Mucosa of descending colon (tissue), 3 donors: ENCODE measurements at places on chromosomes 16 and 17. TPM values are rescaled to one million over a fixed set of nuclear protein-coding genes. Genes with fewer than 3 reads are reported as not detected.

The GP2 gene
- 2.5 TPM for total RNA-seq

The KCNJ2 gene
- total RNA-seq: 17.3 TPM

The HYDIN gene
- 2.3 TPM for total RNA-seq

The NPIPA3 gene
- total RNA-seq: not detected

The MMP25 gene
- 2.1 TPM for total RNA-seq

The GNAO1 gene
- total RNA-seq: 8.3 TPM

The PLD6 gene
- total RNA-seq: 1.3 TPM

The SARM1 gene
- total RNA-seq: 15.0 TPM

The HES7 gene
- total RNA-seq: not detected

The KRT17 gene
- total RNA-seq: not detected

The SLC13A5 gene
- total RNA-seq: not detected

The FOXL1 gene
- total RNA-seq: 2.4 TPM

The HIRIP3 gene
- total RNA-seq: 11.3 TPM

The EPOP gene
- not detected for total RNA-seq

The SLC5A10 gene
- 0.12 TPM for total RNA-seq

The CRISPLD2 gene
- 38.7 TPM for total RNA-seq

The CDK5RAP3 gene
- total RNA-seq: 163 TPM

The SCARF1 gene
- 14.8 TPM for total RNA-seq

The WNT3 gene
- 1.1 TPM for total RNA-seq

The CDRT15L2 gene
- total RNA-seq: not detected

The HIGD1B gene
- not detected for total RNA-seq

The YPEL3 gene
- 30.5 TPM for total RNA-seq

The ABR gene
- 470 TPM for total RNA-seq

The SOX8 gene
- total RNA-seq: 0.75 TPM

The LASP1 gene
- total RNA-seq: 163 TPM

The SEPTIN12 gene
- not detected for total RNA-seq

The KRTAP2-3 gene
- not detected for total RNA-seq

The DNAI2 gene
- total RNA-seq: not detected

The PRR11 gene
- total RNA-seq: 17.3 TPM

The ESRP2 gene
- total RNA-seq: 46.6 TPM

The TAC4 gene
- total RNA-seq: not detected

The PDIA2 gene
- total RNA-seq: 1.3 TPM

The CTRB2 gene
- not detected for total RNA-seq

The NRN1L gene
- total RNA-seq: 0.49 TPM

The ALOX15B gene
- 0.66 TPM for total RNA-seq

The ATXN1L gene
- total RNA-seq: 38.7 TPM

The SPIRE2 gene
- total RNA-seq: 52.5 TPM

The TGFB1I1 gene
- total RNA-seq: 26.1 TPM

The SLC52A1 gene
- total RNA-seq: 3.6 TPM

The SALL1 gene
- total RNA-seq: 2.6 TPM

The TLCD2 gene
- 29.0 TPM for total RNA-seq

The RPL23 gene
- 838 TPM for total RNA-seq

The C1QTNF8 gene
- not detected for total RNA-seq

The TCF25 gene
- 212 TPM for total RNA-seq

The SPATA22 gene
- total RNA-seq: not detected

The BORCS6 gene
- 11.4 TPM for total RNA-seq

The FNDC8 gene
- not detected for total RNA-seq

The SNAI3 gene
- 0.82 TPM for total RNA-seq

The MYH10 gene
- total RNA-seq: 23.8 TPM

The MYO19 gene
- total RNA-seq: 67.5 TPM

The CHRNE gene
- total RNA-seq: 0.24 TPM

The MFSD6L gene
- total RNA-seq: 6.1 TPM

The CMTM2 gene
- not detected for total RNA-seq

The PROCA1 gene
- total RNA-seq: 2.0 TPM

The B3GNT9 gene
- total RNA-seq: 1.5 TPM

The PPP1R1B gene
- total RNA-seq: 362 TPM

The ZACN gene
- not detected for total RNA-seq
